ENCODE measurements at places on chromosomes 2 and 18.

GRCh38 chr2:172193331-172194089, 90.8 kb upstream of the DLX2 start:
- no peak for DNase-seq

- DNase-seq = no peak
These were observed 169.1 kb upstream of the CYP26B1 start for GRCh38 chr2:72316774-72317173.

GRCh38 chr2:486371-486770, 190.8 kb downstream of the TMEM18 start:
- no peak for DNase-seq

DNA sequence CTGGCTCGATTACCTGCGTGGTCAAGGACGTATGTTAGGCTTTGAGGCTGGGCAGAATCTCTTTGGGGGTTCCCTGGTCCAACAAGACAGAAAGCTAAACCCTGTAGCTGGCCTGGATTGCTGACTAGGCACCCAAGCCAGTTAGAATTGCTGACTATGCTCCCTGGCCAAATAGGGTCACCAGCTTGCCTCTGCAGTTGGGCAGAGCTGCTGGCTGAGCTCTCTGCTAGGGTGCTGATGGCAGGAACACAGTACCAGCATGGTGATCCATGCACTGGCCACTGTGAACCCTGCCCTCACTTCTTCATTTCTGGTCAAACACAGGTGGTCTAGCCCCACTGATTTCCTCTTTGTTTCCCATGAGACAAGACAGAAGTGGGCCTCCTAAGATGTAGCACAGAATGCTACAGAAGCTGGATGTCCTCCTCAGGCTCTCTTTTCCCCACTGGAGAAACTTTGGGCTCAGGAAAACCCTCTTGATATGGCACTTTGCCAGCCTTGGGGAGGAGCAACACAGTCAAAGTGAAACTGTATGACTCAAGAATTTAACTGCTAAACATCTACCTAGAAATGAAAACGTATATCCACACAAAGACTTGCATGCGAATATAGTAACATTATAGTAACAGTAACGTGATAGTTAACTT, 20.8 kb downstream of the SP140L start:
- DNase-seq = no peak

- DNase-seq = no peak
These were observed 132.5 kb upstream of the LHCGR start for GRCh38 chr2:48888066-48888465.

GRCh38 chr2:120825370-120826259, 89.9 kb downstream of the GLI2 start:
- DNase-seq = no peak

GRCh38 chr2:177164584-177165052, 48.0 kb upstream of the HNRNPA3 start:
- DNase-seq = peak; percentile 74

GRCh38 chr2:55995211-55995610, 71.6 kb upstream of the EFEMP1 start:
- DNase-seq = no peak

Data from stimulated activated CD4-positive, alpha-beta T cell treated with anti-CD3 and anti-CD28 coated beads, Interleukin-12 subunit alpha, Interleukin-12 subunit beta, amount 100 ng/mL, for 4 hours (primary cell).